ENCODE measurements at places on chromosomes 7 and 10. TPM values are rescaled to one million over a fixed set of nuclear protein-coding genes. Genes with fewer than 3 reads are reported as not detected.
A peak's percentile ranks its signal among the peaks of the same experiment; 100 is the strongest.

DNA sequence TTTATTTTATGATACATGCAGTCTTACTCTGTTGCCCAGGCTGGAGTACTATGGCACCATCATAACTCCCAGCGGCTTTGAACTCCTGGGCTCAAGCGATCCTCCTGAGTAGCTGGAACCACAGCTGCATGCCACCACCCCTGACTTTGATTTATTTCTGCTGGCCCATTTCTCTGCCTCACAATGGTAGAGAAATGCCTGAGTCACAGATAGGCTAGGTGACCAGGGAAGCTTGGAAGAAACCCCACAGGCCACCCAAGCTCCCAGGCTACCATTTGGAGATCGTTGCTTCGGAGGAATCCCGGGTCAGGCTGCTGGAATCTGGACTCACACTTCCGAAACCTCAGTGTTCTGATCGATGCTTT, 17.4 kb upstream of the BAIAP2L1 start:
- no peak overlapping the region for H3K27ac ChIP-seq
- no peak for DNase-seq
- peaks cover 2% of the 10 kb centered on the region for H3K27me3 ChIP-seq
- H3K36me3 ChIP-seq = no peaks in the 10 kb centered on the region
- no peak overlapping the region for H3K4me3 ChIP-seq

- H3K36me3 ChIP-seq = no peaks in the 10 kb centered on the region
- DNase-seq = no peak
- H3K4me3 ChIP-seq = no peak overlapping the region
- H3K4me1 ChIP-seq = no peaks in the 10 kb centered on the region
- no peak overlapping the region for H3K27ac ChIP-seq
- no peaks in the 10 kb centered on the region for H3K27me3 ChIP-seq
These were observed 91.5 kb upstream of the EGR2 start for GRCh38 chr10:62907470-62908212.

GRCh38 chr7:38000272-38000671, 79.8 kb downstream of the EPDR1 start:
- no peaks in the 10 kb centered on the region for H3K27me3 ChIP-seq
- H3K27ac ChIP-seq = no peak overlapping the region
- H3K36me3 ChIP-seq = no peaks in the 10 kb centered on the region
- DNase-seq = no peak

DNA sequence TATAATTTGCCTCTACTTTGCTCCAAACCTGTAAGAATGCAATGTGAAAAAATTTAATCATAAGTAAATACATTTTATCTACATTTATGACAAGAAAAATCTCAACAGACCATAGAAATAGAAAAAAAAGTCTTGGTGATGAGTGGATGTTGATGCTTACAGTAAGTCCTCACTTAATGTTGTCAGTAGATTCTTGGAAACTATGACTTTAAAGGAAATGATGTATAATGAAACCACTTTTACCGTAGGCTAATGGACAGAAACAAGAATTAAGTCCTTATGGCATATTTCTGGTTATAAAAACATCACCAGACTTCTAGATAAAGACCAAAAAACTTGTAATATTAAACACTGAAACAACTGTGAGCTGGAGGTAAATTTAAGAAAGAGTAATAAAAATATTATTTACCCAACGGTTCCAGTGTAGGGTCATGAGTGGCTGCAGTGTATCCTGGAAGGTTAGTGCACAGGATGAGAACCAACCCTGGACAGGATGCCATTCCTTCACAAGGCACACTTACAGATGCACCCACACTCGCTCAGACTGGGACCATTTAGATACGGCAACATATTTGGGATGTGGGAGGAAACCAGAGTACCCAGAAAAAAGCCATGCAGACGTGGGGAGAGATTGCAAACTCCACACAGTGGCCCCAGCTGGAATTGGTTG, 76.3 kb downstream of the GLCCI1 start:
- peaks cover 17% of the 10 kb centered on the region for H3K36me3 ChIP-seq
- no peak overlapping the region for H3K4me3 ChIP-seq
- no peak overlapping the region for H3K27ac ChIP-seq
- no peak for DNase-seq
- H3K27me3 ChIP-seq = no peaks in the 10 kb centered on the region

DNA sequence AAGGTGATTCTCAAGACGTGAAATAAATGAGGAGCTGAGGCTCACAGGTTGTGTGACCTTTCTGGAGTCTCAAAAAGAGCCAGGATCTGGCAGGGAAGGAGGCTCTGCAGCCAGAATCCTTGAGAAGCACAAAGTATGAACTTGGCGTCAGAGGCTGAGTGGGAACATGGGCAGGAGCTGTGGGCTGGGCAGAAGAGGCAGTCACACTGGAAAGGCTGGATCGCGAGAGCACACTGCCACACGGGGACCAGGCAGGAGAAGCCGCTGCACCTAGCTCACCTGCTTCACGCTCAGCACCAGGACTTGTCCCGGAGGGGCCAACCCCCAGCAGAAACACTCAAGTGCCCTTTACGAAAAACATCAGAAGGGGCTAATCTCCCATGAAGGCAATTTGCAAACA, 535.0 kb downstream of the TNS3 start:
- no peak overlapping the region for H3K4me3 ChIP-seq
- H3K4me1 ChIP-seq = no peaks in the 10 kb centered on the region
- no peaks in the 10 kb centered on the region for H3K36me3 ChIP-seq
- H3K27ac ChIP-seq = no peak overlapping the region

GRCh38 chr10:22518167-22518724, 172.9 kb downstream of the SPAG6 start:
- no peak overlapping the region for H3K4me3 ChIP-seq
- no peak overlapping the region for H3K27ac ChIP-seq
- H3K4me1 ChIP-seq = peaks cover 11% of the 10 kb centered on the region

DNA sequence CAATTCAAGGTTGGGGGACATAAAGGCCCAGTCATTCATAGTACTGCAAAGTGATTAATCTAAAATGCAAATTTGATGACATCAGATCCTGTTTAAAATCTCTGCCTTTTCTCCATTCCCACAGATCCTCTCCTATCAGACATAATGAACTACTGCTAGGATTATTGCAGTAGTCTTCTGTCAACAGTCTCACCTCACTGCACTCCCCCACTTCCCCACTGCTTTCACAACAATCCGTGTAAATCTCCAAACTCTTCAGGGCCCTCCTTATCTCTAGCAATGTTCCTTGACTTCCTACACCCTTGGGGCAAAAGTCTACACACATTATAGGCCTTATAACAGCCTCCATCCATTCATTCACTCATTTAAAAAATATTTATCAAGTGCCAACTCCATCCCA, 112.4 kb downstream of the KBTBD2 start:
- DNase-seq = no peak
- no peaks in the 10 kb centered on the region for H3K36me3 ChIP-seq
- H3K27me3 ChIP-seq = no peaks in the 10 kb centered on the region
- H3K27ac ChIP-seq = no peak overlapping the region
- no peak overlapping the region for H3K4me3 ChIP-seq

- no peaks in the 10 kb centered on the region for H3K36me3 ChIP-seq
- no peak for DNase-seq
- no peak overlapping the region for H3K4me3 ChIP-seq
- peaks cover 7% of the 10 kb centered on the region for H3K4me1 ChIP-seq
- H3K27ac ChIP-seq = no peak overlapping the region
- H3K27me3 ChIP-seq = no peaks in the 10 kb centered on the region
These were observed 4.7 kb downstream of the ZNF273 start for GRCh38 chr7:64907641-64908326.

DNA sequence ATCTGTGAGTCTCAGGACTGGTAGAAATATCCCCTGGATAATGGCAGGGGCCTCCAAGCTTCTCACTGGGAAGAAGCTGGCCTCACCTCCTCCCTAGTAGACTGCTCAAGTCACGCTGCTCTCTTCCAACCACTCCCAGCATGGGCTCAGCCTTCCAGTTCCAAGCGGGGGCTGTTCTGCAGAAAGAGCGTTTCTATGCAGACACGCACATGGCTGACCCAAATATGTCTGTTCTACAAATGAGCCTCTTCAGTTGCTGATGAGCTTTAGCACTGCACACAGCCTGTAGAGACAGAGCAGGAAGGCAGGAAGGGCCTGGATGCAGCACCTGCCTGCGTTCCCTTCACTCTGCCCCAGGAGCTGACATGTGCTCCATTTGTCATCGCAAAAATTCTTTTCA, 523.9 kb upstream of the MGMT start:
- no peak overlapping the region for H3K27ac ChIP-seq
- H3K4me1 ChIP-seq = no peaks in the 10 kb centered on the region
- no peak for DNase-seq
- H3K36me3 ChIP-seq = no peaks in the 10 kb centered on the region
- H3K27me3 ChIP-seq = no peaks in the 10 kb centered on the region

GRCh38 chr7:12786494-12786893, 99.1 kb downstream of the ARL4A start:
- no peaks in the 10 kb centered on the region for H3K27me3 ChIP-seq
- H3K27ac ChIP-seq = no peak overlapping the region
- no peak overlapping the region for H3K4me3 ChIP-seq
- DNase-seq = no peak
- H3K4me1 ChIP-seq = no peaks in the 10 kb centered on the region

GRCh38 chr7:24630596-24630995, 57.3 kb downstream of the PALS2 start:
- H3K27ac ChIP-seq = no peak overlapping the region
- H3K27me3 ChIP-seq = no peaks in the 10 kb centered on the region
- H3K36me3 ChIP-seq = no peaks in the 10 kb centered on the region
- no peak overlapping the region for H3K4me3 ChIP-seq
- H3K4me1 ChIP-seq = no peaks in the 10 kb centered on the region
- DNase-seq = no peak

DNA sequence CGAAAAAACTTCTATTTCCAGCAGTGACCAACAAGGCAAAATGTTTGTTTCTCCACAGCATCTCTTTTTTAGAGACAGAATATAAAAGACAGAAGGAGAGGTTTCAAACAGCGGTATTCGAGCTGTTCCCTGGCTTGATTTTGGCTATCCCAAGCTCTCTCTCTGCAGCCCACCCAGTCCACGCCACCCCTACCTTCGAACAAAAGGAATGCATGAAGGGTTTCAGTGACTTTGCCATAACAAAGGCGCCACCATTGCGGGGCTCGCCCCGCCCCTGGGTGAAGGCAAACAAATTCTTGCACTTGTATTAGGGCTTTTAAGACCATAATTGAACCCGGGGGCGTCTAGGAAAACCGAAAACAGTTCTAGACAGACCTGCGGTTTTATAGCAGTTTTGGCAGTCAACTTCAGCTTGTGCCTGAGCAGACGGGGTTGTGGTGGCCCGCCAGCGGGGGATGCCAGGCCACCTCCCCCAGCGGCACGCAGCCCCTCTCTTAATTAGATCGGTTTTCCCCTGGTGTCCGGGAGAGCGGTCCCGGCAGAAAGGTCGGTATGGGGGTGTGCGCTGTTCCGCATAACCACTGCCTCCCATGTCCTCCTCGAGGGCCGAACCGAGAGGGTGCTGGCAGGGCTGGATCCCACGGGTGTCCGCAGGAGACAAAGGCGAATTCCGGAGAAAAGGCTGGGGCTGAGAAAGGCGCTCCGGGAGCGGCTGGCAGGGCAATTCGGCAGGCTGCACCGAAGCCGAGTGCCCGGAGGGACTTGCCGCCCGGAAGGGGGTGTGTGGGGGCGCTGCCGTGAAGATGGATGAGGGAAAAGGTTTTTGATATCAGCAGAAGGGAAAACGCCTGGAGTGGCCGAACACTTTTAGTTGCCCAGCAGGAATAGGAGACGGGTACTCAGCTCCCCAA, 2.7 kb upstream of the HOXA11 start:
- no peak overlapping the region for H3K4me3 ChIP-seq
- DNase-seq = peak; percentile 17
- H3K4me1 ChIP-seq = peaks cover 66% of the 10 kb centered on the region
- no peak overlapping the region for H3K27ac ChIP-seq

GRCh38 chr7:104961821-104962220, 52.2 kb upstream of the KMT2E start:
- H3K4me1 ChIP-seq = peaks cover 9% of the 10 kb centered on the region
- no peak overlapping the region for H3K27ac ChIP-seq
- H3K4me3 ChIP-seq = no peak overlapping the region
- H3K36me3 ChIP-seq = peaks cover 6% of the 10 kb centered on the region
- no peaks in the 10 kb centered on the region for H3K27me3 ChIP-seq

DNA sequence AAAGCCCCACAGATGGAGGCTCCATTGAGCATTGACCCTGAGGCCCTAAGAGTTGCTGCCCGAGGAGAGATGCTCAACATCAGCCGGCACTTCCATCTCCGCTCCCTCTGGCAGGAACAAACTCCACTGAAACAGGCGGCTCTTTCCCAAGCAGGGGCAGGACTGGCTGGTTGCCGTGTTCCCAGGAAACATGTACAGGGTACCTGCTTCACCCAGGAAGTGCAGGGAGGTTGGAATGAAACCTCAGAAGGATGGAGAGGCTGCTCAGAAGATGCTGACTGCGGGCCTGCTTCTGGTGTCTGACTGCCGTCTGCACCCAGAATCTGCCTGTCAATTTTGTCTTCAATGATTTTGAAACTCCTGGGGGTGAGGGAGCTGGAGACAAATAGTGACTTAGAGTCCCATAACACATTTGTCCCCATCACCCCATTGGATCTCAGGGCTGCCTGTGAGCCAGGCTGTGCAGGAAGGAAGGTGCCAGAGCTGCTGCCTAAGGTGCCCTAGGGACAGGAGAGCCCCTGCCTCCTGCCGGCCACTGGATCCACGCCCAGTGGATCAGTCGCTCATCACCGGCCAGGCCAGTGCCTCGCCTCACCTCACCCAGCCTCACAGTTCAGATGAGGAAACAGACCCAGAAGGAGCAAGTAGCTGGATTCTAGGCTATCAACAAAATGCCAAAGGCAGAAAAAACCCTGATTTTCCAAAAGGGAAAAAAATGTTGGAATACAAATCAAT, 237.3 kb downstream of the PTPRN2 start:
- H3K27ac ChIP-seq = no peak overlapping the region
- no peak for DNase-seq
- H3K4me3 ChIP-seq = no peak overlapping the region
- no peaks in the 10 kb centered on the region for H3K27me3 ChIP-seq
- H3K36me3 ChIP-seq = no peaks in the 10 kb centered on the region

DNA sequence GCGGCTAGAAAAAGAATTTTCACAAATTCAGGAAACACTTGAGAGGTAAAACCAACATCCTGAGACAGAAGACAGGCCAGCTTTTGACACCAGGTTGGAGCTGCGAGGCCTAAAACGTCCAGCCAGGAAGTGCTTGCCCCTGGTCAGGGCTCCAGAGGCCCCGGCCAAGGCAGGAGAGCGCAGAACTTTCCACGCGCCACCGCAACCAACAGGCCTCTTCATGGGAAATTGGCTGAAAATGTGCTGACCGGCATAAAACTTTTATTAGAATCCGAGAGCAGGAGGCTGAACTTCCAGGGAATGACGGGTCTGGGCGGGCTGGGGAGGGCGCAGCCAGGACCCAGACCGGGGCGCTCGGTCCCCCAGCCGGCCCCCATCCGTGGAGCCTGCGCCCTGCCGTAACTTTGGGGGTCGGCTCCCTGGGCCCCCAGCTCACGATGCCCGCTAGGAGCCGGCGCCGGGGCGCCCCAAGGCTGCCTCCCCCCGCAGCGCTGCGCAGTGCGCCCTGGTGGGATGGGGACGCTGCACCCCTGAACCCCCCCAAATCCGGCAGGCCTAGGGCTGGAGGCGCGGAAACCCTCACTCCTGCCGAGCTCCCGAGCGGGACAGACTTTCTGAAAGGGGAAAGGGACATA, 414.0 kb upstream of the MKI67 start:
- DNase-seq = no peak
- peaks cover 9% of the 10 kb centered on the region for H3K27me3 ChIP-seq
- no peaks in the 10 kb centered on the region for H3K4me1 ChIP-seq
- H3K27ac ChIP-seq = no peak overlapping the region

Gene TSPAN12
- not detected for total RNA-seq

Gene PRPS1L1
- not detected for total RNA-seq

Gene CHN2
- 40.6 TPM for total RNA-seq

Gene HMX3
- not detected for total RNA-seq

Gene PALD1
- total RNA-seq = not detected

Gene MYH16
- not detected for total RNA-seq

Gene ZNF727
- not detected for total RNA-seq

Measured in natural killer cell (primary cell).